8988T (cell line): ENCODE measurements at places on chromosomes 4 and X.

DNA sequence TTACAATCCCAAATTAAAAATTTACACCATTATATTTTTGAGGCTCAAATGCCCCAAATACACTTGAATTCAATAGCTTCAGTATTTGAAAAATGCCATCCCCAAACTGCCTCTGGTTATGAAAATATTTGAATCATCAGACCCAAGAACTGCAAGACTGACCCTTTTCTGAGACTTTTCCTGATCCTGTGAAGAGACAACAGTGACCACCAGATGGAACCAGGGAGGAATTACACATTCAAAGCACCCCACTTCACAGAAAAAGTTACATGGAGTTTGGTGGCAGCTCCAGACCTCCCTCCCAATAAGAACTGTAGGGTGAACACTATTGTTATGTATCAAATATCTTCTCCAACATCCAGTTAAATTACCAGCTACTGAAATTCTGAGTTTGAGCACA, 44.0 kb upstream of the SCD5 start:
- no peak for DNase-seq

DNA sequence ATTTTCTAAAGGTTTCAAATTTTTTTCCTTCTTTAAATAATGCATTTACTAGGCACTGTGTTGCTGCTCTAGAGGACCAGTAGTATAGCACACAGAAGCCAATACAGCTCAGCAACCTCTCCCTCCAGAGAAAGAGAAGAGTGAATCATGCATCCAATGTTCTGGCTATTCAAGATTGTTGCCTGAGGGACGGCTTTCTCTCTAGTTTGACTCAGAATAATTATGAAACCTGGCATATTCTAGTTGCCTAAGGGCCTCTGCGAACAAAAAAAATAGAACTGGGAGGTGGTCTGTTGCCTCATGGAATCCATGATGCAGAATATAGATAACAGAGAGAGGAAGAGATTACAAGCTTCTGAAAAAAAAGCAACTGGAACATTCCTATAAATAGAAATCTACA, 1233.3 kb upstream of the PABPC4L start:
- no peak for DNase-seq

- DNase-seq = no peak
Observed at GRCh38 chrX:106950381-106950780, 30.2 kb downstream of the CLDN2 start.

DNA sequence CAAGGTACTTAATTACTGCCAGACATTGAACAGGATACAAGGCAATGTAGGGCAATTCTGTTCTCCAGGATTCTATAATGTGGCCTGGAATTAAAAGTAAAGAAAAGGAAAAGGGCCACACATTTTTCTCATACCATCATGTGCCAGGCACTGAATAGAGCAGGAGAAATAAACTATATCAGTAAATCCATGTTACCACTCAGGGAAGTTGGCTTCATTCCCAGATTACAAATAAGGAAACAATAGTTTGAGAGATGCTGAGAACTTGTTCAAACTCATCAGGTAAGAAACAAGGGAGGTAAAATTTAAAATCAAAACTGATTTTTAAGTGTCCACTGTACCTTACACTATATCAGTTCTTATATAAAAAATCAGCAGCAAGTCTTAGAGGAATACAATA, 645.0 kb upstream of the ATOH1 start:
- no peak for DNase-seq

DNA sequence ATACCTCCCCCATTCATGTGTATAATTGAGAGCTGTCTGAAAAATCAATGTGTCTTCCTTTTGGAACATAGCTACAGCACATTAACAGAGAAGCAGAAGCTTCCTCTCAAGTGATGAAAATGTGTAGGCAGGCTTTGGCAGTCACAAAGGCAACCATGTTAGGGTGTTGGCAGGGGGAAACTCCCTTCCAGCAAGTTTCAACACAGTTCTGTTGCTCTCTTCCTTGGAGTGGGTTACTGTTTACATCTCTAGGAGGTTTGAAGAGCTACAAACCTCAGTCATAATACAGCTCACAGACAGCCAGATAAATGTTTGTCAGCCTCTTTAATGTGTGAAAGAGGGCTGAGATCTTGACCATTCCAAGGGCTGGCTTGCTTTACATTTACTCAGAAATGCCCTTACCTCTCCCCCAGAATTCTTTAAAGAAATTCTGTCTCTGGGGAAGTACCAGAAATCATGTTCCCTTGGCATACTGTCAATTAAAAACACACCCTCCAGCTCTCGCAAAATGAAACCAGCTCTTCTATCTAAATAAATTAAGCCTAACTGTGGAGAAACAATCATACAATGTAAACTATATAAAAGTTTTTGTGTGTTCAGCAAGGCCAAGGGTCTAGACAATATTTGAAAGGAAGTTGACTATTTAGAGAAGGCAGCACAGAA, 18.9 kb downstream of the ZBTB33 start:
- DNase-seq = no peak

DNA sequence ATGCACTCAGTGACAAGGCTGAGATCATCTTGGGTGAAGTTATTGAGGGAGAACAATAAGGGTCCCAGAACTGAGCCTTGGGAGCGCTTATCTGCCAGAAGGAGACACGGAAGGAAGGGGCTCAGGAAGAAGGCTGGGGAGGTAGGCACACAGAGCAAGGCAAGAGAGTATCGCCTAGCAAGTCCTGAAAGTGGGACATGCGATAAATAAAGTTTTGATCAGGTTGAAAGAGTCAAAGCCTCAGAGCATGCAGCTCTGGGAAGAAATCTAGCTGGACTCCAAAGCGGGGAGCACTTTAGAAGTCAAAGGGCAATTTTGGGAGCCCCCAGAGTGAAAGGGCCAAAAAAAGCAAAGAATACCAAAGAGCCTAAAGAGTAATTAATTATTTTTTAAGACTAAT, 17.7 kb upstream of the ANXA3 start:
- no peak for DNase-seq

DNA sequence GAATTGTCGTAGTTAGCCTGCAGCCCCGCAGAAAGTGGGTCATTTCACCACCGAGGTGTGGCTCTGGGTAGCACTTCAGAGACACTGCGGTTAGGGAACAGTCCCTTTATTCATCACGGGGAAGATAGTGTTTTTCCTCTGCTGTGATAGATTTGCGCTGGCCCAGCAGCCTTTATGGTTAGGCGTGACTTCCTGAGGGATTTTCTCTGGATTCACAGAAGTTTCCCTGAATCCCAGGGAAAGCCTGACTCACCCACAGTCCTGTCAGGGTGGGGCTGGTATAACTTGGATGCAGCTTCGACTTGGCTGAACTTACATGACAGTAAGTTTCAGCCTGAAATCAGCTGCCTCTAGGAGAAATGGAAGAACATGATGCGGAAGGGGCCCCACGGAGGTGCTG, 196.3 kb upstream of the HHIP start:
- DNase-seq = no peak
